Cortex of kidney (tissue), 1 donor: ENCODE measurements at places on chromosomes 3 and 15.

DNA sequence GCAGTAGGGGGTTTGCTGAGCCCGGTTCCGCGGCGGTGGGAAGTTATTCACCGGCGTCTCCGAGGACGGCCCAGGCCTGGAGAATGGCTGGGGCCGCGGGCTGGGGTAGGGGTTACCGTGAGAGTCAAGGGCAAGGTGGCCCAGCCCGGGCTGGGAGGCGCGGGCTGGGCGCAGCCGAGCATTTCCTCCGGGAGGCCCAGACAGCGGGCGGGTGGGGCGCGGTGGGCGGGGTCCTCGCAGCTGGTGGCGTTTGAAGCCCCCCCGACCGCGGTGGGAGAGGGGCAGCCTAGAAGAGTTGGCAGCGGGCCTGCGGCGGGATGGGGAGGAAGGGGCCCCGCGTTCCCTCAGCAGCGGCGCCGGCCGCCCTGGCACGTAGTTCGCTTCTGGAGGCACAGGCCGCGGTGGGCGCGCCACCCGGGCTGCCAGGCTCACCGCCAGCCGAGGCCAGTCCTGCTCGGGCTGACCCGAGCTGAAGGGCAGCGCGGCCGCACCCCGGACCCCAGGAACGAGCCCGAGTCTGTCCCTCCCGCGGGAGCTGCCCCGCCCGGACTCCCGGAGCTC lies 960 bp upstream of the KLF13 start:
- no peak for DNase-seq

GRCh38 chr15:51263116-51263515 lies 75.3 kb downstream of the CYP19A1 start:
- DNase-seq: no peak

DNA sequence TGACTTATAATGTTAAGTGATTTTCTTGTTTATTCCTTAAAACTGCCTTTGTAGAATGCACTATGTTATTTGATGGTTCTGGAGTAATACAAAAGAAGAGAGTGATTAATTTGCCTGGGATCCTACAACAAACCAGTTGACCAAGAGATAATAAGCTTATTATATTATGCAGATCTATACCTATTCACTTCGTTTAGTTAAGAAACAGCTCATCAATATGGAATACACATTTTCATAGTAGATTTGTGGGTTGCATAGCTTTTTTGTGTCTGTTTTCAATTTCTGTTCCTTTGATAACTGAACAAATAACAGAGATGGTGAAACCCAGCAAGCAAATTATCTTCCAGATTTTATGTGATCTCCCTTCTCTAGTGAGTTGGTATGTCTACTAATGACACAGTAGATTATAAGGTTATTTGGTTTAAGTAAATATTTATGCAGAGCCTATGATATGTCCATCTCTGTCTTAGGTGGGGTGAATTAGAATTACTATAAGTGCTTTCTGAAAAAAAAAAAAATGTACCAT lies 443.3 kb upstream of the TPRG1 start:
- no peak for DNase-seq

DNA sequence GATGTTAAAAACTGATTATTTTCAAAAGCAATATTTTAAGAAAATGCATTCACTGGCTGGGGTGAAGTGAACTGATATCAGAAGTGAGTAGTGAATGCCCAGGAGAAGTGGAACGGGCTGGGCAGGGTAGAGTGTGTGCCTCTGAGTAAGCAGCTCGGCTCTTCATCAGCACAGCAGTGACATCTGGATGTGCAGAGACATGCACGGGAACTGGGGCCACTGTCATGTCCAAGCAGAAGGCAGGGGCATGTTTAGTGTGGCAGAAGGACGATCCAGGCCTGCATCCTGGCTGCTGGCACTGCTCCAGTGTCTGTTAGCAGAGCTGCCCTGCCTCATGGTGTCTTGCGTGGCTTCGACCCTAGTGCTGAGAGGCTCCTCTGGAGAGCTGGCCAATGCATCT lies 305.6 kb upstream of the LRRFIP2 start:
- DNase-seq: no peak

- no peak for DNase-seq
These were observed 181.6 kb downstream of the CFAP20DC start for GRCh38 chr3:58868097-58868779.

DNA sequence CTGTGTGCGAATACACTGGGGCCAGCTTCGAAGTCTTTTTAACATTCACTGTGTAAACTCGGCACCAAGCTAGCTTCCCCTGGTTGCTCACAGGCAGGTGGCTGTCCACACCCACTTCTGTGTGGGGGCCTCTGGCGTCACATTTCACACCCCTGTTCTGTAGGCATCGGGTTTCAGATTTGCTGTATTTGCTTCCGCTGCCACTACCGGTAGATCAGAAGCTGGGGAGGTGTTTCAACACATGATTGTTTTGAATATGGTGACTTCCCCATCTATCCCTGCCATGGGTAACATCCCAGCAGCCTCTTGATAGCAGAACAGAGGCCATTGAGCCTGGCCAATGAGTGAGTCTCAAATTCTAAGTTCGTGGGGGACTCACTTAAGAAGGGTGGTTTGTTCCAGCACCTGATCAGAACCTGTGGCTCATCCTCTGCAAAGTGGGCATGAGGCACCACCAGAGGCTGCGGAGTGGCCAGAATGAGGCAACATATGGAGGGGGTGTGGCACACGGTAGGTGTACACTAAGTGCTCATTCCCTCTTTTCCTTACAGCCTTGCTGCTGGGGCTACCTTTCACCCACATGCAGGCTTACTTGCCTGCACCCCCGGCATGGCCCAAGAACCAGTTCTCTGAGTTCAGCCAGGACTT lies 61.5 kb downstream of the IQSEC1 start:
- DNase-seq: no peak
